ENCODE measurements at places on chromosomes 2 and 18.

- no peak for DNase-seq
These were observed 1132.1 kb downstream of the RPIA start for GRCh38 chr2:89823556-89823955.

GRCh38 chr2:207167099-207167923, 1.6 kb upstream of the KLF7 start:
- DNase-seq = peak; percentile 57

DNA sequence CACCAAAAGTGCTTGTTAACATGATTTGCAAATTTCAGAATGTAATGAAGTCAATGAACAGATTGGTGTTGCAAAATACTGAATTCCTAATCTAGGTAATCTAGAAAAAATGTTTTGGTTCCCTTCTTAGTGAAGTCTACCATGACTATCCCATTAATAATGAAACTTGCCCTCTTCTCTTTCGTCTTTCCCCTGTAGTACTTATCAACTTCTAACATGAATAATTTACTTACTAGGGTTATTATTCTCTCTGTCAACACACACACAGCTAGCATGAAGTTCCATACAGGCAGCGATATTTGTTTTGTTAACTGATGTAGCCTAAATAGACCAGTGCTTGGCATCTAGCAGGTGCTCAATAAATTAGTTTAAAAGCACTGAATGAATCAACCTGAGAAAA, 160.2 kb downstream of the NCK2 start:
- no peak for DNase-seq

DNA sequence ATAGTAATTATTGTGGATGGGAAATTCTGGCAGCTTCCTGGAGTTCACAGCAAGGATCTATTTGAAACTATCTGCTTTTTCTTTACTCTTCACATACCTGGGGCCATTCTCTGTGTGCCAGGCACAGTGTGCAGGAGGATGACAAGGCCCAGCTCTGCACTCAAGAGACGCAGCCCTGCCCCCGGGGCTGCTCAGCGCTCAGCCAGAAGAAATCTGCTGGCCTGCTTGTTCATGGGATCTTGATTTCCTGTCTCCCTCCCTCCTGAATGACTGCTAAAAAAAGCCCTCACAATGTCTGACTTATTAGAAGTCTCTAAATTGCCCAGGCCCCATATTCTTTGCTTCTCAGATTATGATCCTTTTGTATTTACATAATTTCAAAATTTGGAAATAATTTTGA, 210.9 kb downstream of the DCDC2C start:
- no peak for DNase-seq

DNA sequence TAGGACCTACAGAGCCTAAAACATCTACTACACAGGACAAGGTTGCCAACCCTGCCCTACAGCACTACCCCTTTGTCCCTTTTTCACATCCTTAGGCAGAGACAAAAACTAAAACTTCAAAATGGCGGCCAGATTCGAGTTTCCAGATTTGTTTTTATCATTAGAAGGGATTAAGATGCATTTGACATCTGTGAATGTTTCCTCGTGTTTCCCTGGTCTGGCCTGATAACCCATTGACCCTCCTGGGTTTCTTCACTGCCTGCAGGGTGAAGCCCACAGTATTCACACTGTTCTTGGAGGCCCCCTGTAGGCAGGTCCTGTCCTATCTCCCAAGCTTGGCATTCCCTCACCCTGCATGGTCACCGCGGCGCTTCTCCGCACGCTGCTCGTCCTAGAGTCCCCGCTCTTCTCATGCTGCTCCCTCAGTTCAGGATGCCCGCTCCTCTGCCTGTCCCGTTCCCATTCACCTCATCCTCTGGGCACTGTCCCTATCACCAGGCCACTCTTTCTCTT, 67.6 kb downstream of the TPGS2 start:
- DNase-seq = no peak

DNA sequence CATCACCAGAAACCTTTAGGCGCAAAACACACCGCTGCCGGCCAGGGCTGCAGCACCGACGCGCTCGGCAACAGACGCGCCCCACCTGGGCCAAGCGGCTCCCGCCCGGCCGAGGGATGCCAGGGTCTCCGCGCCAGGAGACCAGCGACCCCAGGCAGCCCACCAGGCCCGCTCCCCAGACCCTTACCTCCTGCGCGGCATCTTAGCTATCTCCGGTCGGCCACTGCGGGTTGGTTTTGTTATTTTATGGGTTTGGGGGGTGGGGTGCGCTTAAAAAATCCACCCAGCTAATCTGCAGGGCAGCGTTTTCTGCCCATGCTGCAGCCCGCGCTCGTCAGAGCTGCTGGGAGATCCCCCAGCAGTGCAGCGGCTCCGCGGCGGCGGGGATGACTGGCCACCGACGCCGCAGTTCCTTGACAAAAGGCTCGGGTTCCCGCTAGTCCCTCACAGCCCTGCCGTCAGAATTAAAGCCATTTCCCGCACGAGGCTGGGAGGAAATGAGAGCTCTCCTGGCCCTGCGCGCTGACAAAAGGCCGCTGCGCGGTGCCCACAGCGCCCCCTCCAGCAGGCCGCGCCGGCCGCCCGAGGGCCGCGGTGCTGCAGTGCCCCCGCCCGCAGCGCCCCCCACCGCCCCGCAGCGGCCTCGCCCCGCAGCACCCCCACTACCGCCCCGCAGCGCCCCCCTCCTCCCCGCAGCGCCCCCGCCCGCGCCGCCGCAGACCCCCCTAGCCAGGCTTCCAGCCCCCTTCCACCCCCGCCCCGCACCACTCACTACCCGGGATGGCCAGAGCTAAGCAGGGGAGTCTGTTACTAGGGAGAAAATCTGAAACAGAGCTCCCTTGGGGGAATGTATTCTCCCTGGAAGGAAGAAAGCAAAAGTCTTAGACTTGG, at the start of gene ADD2:
TSS of gene ADD2 (minus strand) at position 502 of the 891 bp plus-strand sequence. CDS start 61,792 bp downstream, outside the sequence.
- DNase-seq = peak; percentile 10

DNA sequence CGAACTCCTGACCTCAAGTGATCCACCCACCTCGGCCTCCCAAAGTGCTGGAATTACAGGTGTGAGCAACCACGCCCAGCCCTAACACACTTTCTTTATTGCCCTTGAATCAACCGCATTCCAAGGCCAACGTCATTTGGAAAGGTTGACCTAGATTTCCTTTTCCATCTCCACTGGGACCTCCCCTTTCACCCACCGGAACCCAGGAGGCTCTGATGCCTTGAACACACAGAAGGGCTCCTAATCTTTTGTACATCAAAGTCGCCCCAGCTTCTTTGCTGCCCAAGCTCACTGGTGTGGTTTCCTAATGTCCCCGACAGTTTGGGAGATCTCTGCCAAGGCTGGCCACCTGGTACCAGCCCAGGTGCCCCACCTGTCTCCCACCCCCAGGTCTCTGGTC, 46.2 kb upstream of the CAB39 start:
- DNase-seq = no peak

GRCh38 chr2:212526059-212526458, 12.5 kb downstream of the ERBB4 start:
- DNase-seq = no peak

- no peak for DNase-seq
These were observed 25.9 kb upstream of the GPR45 start for GRCh38 chr2:105215586-105216192.

GRCh38 chr18:69367104-69367503, 33.6 kb upstream of the DOK6 start:
- DNase-seq = no peak

- DNase-seq = no peak
These were observed 1.9 kb downstream of the GORASP2 start for GRCh38 chr2:170930991-170931266.

GRCh38 chr2:47735912-47736311, 47.0 kb upstream of the MSH6 start:
- DNase-seq = no peak

DNA sequence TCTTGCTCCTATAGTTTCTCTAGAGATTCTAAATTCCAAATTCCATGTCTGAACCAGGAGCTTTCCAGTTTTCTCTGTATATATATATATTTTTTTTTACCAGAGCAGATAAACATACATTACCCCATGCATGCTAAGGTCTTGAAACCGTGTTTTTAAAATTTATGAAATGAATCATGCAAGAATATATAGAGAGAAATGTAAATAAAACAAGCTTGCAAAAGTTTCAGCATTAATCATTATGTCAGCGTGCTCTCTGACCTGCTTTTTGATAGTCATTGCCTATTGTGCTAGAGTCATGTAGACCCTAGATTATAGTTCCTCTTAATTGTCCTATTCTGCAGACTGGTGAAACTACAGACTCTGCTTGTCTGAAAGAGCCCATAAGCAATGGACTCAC, 22.6 kb upstream of the TRIM43 start:
- no peak for DNase-seq

DNA sequence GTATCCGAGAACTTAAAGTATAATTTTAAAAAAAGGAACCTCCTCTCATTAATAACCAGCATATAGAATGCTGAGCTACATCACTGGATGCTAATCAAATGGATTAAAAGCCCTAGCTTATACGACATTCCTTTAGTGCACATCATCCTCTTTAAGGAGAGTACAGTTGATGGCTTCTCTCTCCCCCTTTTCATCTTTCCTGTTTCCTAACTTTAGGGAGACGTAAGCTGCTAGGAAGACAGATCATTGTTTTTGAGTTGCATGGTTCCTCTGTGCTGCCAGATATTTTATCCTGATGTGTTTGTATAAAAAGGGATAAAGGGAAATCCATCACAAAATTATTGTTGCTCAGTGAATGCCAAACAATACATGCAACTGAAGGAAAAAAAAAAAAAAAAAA, 94.2 kb downstream of the SLC8A1 start:
- no peak for DNase-seq

GRCh38 chr2:46047290-46047689, 249.9 kb upstream of the EPAS1 start:
- DNase-seq = no peak

DNA sequence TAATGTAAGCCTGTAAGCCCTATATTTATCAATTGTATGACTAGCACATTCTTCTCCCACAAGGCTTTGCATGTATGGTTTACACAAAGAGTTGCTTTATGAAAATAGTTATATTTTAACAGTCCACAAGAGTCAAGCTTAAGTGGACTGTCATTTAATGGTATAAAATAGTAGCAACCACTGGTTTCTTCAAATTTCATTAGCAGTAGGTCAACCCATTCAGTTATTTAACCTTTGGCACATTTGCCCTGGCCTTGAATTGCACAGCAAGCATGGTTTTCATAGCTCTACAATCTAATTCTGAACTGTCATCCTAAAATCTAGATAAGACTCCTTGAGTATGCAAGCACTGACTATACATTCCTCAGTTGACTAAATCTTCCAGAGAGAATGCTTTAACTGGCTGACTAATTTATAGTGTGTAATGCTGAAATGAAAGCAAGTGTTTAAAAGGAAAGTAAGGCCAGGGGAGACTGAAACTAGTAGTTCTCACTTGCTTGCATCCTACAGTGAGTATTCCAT, 1.8 kb downstream of the DPP4 start:
- DNase-seq = peak; percentile 56

DNA sequence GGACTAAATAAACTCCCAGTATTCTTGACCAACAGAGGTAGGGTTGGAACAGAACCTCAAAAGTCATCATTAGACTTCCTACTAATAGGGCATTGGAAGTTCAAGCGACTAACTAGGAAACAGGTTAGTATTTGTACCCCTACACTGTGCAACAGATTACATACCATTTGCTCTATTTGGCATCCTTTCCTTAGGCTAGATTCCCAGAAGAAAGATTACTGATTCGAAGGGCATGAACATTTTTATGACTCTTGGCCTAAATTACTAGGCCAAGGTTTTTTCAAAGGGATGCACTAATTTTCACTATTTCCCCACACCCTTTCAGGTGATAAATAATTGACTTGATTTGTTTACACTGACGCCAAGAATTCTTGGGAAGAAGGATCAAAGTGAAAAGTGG, 104.8 kb upstream of the CYP1B1 start:
- no peak for DNase-seq

GRCh38 chr2:213107728-213108127, 43.7 kb downstream of the IKZF2 start:
- no peak for DNase-seq

- DNase-seq = peak; percentile 85
These were observed 87.2 kb downstream of the NRP2 start for GRCh38 chr2:205769495-205769850.

- DNase-seq = no peak
These were observed 234.6 kb downstream of the HAUS1 start for GRCh38 chr18:46338766-46339165.

Measured in mammary epithelial cell (primary cell).